ENCODE measurements at places on chromosomes 1 and 21.

GRCh38 chr1:81801651-81802456, 1.1 kb downstream of the ADGRL2 start:
- DNase-seq, result no peak

DNA sequence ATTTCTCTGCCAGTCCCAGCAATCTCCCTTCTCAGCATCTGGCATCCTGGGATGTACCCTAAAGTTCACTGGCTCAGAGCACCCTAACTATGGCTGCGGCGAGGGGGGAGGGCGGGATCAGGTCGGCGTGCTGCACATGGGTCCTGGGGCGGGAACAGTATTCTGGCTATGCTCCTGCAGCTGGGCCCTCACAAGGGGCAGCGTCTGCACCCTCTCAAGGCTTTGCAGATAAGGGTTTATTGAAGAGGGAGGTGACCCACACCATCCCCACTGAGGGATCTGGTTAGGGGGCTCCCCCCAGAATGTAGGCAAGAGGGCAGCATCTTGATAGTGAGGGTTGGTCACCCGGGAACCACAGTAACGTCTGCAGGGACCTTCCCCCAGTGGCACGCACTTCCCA, 44.9 kb upstream of the PCBP3 start:
- no peak for DNase-seq

- DNase-seq, result no peak
These were observed 21.7 kb downstream of the ASTN1 start for GRCh38 chr1:177142791-177143271.

DNA sequence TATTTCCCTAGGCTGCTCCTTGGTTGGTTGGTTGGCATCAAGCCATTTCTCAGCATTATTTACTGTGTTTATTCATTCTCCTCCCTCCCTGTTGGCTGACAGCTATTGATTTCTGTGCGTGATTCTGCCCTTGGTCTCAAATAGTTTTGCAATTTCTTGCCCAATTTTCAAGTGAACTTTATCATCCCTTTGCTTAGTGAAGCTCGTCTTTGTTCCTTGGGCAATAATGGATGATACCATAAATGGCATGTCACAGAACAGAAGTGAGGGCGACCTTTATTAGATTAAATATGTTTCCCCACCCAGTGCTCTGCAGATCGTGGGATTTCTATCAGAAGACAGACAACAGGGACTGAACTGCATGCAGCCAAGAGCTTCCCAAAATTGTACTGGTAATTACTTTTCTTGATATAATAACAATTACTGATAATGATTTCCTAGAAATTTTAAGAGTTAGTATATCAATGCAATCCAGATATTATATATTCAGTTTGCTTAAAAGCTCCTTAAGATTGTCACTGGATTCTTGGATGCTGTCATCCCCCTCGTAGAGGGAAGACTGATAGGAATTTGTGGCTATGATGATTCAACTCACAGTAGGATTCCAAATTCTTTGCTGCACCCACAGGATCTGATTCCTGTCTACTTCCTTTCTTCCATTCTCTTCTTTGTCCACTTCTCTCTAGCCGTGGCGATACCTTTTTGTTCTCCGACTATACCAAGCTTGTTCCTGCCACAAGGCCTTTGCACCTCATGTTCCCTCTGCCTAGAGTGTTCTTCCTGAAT, 122.1 kb upstream of the KAZN start:
- no peak for DNase-seq

Data from activated naive CD4-positive, alpha-beta T cell (primary cell).